ENCODE measurements at places on chromosomes 1 and 21.

DNA sequence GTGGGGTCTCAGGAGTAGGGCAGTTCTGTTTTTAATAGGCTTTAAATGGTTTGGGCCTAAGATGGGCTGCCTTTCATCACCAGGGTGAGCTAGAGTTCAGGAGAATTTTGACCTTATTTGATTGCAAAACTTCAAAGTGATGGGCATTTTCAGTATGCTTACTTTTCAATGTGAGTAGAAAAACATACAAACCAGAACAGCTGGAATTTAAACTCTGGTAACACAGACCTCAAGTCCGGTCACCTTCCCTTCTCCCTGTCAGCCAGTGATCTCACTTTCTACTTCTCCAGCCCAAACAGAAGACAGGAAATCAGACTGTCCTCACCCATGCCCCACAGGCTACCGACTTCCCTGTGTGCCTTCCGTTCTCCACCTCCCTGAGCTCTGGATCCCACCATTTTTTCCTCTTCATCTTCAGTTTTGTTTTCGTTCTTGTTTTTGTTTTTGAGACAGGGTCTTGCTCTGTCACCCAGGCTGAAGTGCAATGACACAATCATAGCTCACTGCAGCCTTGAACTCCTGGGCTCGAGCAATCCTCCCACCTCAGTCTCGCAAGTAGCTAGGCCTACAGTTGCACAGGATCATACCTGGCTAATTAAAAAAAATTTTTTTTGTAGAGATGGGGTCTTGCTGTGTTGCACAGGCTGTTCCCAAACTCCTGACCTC, 374.0 kb downstream of the CAMTA1 start:
- DNase-seq, result no peak

DNA sequence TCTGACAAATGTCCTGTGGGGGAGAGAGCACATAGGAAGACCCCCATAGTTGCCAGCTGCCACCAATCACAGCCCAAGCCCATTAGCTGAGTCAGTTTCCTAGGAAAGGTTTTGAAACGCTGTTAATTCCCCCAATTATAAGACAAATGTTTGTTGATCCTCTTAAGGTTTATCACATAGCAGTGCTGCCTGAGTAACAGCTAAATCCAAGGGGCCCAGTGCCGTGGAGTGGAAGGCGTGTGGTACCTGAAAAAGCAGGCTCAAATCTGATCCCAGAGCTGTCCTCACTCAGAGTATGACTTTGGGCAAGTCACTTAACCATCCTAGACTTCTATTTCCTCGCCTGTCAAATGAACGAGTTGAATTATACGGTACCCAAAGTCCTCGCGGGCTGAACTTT, 69.5 kb downstream of the GRIK3 start:
- DNase-seq, result no peak

GRCh38 chr1:24119489-24119858, 7.5 kb upstream of the MYOM3 start:
- DNase-seq, result no peak

DNA sequence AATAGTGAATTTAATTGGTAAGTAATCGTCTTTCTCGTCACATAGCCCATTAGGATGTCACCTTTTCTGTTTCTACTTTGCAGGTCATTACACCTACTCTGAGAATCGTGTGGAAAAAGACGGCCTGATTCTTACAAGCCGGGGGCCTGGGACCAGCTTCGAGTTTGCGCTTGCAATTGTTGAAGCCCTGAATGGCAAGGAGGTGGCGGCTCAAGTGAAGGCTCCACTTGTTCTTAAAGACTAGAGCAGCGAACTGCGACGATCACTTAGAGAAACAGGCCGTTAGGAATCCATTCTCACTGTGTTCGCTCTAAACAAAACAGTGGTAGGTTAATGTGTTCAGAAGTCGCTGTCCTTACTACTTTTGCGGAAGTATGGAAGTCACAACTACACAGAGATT, 23.3 kb downstream of the PARK7 start:
- DNase-seq, result no peak

- no peak for DNase-seq
Observed at GRCh38 chr1:150024156-150024555, 13.6 kb upstream of the OTUD7B start.

Measured in stimulated activated CD4-positive, alpha-beta T cell treated with anti-CD3 and anti-CD28 coated beads, Interleukin-2, amount 100 ng/mL, for 24 hours (primary cell).